ENCODE measurements at places on chromosomes 12 and 14.

DNA sequence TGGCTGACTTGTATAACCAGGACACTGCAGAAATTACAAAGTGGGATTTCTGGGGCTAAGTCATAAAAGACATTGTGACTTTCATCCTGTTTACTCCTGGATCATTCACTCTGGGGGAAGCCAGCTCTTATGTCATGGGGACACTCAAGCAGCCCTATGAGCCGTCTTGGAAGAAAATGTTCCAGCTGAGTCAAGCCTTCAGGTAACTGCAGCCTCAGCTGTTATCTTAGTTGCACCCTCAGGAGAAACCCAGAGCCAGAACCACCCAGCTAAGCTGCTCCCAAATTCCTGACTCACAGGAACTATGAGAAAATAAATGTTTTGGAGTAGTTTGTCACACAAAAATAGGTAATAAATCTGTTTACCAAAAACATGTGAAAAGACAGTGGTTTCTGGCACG is 43.1 kb upstream of the GXYLT1 start:
- DNase-seq, result no peak

DNA sequence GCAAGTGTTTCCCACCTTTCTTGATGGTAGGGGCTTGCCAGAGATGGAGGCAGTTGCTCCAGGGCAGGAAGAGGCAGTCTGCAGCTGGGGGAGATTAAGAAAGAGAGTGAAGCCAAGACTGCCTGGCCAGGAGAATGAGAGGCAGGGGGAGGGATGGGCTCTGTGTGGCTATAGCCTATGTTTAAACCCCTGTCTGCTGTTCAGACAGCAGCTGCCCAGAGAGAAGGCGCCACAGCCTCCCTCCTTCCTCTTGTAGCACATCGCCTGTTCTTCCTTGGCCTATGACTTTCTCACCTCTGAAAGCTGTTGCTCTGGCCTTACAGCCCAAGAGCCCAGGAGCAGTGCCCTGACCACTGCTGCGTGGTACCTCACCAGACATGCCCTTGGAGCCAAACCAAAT is 61.7 kb downstream of the EMP1 start:
- DNase-seq, result no peak

DNA sequence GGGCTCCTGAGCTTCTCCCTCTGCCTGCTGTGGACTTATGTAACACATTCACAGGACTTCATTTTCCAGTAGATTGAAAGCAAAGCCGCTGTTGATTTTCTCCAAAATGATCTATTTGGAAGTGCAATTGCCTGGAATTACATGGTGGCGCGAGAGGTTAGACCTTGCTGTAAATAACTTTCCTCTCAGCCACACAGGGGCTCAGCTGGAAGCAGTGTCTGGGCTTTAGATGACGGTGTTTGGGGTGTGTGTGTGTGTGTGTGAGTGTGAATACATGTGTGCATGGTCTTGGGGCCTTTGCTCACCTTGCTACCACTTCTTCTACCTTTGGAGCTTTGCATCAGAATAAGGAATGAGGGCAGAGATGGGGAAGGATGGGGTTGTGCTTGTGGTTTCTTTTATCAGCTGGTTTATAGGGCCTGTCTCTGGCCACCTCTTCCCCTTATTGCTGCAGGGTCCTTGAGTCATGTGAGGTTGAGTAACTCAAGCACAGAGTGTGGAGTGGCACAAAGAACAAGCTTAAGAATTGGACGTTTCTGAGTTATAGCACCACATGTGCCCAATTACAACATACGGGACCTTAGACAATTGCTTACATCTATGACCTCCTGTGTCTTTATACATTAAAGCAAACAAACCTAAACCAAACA is 280.6 kb downstream of the NRXN3 start:
- DNase-seq, result peak; percentile 66

DNA sequence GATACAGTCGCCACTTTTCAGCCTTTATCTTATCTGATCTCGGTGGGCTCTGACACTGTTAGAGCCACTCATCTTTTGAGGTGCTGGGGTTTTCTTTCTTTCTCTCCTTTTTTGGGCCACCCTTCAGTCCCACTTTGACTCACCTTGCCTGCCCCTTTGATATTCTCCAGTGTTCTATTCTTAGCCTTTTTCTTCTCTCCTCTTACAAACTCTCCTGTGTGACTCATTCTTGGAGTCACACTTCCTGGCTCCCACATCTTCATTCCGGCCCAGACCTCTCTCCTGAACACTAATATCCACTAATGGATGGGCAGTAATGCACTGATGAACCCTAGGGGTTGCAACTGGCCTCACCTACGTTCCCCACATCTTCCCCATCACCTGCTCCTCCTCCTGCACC is 2.2 kb upstream of the DCD start:
- no peak for DNase-seq

- no peak for DNase-seq
These were observed 58.9 kb upstream of the FSCB start for GRCh38 chr14:44565968-44566367.

Data from suppressor macrophage treated with lipopolysaccharide for 4 hours (primary cell).